Pancreas (tissue), 10 donors: ENCODE measurements at places on chromosomes 6 and 20. TPM values are rescaled to one million over a fixed set of nuclear protein-coding genes. Genes with fewer than 3 reads are reported as not detected.

DNA sequence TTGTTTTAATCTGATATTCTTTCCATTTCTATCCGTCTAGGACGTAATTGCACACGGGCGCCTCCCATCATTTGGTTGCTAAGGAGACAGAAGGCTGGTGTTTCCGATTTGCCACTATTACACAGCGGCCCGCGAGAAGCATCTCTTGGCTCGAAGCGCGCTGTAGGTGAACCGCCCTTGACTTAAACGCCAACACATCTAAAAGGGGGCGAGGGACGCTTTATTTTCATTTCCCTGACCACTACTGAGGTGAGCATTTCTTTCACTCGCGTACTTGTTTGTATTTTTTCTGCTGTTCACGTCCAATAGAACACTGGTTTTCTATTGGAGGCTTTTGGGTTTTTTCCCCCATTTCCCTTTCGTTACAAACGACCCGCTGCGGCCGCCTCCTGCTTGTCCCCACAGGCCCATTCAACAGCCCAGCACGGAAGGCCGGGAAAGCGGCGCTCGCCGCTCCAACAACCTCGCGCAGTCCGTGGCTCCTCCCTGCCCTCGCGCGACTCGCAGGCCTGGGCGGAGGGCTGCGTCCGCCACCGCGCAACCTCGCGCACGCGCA is 505 bp upstream of the WRNIP1 start:
- H3K27me3 ChIP-seq, result no peaks in the 10 kb centered on the region
- H3K4me3 ChIP-seq, result peak overlapping the region; percentile 37
- H3K4me1 ChIP-seq, result peaks cover 19% of the 10 kb centered on the region
- H3K27ac ChIP-seq, result peak overlapping the region; percentile 77

GRCh38 chr20:48923149-48923718 is 1.7 kb downstream of the ARFGEF2 start:
- DNase-seq, result no peak
- peak overlapping the region; percentile 98 for H3K27ac ChIP-seq
- no peak overlapping the region for H3K4me3 ChIP-seq
- no peaks in the 10 kb centered on the region for H3K27me3 ChIP-seq
- peaks cover 3% of the 10 kb centered on the region for H3K4me1 ChIP-seq

DNA sequence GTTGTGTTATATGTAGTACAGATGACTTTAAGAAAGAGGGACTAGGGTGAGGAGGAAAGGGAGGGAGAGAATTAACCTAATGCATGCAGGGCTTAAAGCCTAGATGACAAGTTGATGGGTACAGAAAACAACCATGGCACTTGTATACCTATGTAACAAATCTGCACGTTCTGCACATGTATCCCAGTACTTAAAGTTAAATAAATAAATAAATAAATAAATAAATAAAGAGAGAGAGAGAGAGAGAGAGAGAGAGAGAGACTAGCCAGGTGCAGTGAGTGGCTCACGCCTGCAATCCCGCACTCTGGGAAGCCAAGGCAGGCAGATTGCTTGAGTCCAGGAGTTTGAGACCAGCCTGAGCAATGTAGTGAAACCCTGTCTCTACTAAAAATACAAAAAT is 11.5 kb upstream of the CARMIL1 start:
- no peak overlapping the region for H3K4me3 ChIP-seq
- H3K27me3 ChIP-seq, result no peaks in the 10 kb centered on the region
- no peaks in the 10 kb centered on the region for H3K36me3 ChIP-seq
- DNase-seq, result no peak
- H3K27ac ChIP-seq, result no peak overlapping the region
- no peaks in the 10 kb centered on the region for H3K4me1 ChIP-seq

Gene HIVEP1
- total RNA-seq, result 8.9 TPM

Gene DZANK1
- total RNA-seq, result 0.79 TPM
